ENCODE measurements at places on chromosomes 7 and 10.

DNA sequence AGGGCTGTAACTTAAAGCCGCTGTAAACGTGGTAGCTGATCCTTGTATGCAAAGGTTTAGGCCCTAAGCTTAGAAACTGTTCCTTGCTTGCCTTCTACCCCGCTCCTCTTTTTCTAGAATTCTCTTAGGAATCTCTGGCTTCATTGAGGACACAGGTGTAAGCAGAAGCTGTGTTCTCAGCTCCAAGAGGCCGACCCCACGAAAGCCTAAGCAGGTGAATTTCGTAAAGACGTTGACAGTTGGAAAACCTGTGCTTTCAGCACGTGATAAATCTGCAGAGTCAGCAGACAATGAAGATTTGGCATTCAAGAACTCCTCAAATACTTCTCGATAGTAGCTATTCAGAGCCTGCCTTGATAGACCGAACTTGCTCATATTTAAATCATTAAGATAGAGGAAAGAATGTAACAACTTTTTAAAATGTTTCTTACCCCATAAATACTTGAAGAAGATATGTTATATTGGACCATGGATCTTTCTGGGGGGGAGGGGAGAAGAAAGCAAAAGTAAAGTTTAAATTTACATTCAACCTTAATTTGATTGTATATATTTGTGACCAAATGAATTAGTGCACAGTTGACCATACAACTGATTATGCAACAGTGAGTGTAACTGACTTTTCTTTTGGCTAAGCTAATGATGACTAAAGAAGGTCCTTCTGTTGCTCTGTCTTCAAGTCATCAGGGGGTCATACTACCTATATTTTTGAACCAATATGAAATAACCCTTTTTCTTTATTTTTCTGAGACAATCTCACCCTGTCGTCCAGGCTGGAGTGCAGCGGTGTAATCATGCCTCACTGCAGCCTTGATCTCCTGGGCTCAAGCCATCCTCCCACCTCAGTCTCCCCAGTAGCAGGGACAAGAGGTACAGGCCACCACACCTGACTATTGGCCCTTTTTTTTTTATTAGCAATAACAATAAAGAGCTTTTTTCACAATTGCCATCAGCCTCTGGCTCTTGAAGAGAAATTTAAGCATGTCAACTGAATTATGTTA lies 1.2 kb upstream of the GDI2 start:
- DNase-seq = no peak

DNA sequence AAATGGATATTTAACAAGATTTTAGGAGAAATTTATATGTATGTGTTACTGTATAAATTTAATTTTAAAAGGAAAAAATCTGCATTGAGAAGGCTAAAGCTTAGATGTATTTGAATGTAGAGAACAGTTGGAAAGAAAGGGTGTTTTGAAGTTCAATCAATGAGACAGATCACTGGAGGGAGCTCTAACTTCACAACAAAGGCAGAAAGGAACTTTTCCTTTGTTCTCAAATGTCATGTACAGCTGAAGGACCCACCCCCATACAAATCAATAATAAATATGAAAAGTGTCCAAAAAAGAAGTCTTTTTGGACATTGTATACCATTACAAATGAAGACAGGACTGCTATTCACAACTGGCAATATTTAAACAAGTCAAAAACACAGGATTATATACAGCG lies 403.4 kb downstream of the DNAJB9 start:
- DNase-seq = no peak

GRCh38 chr10:52757773-52758172 lies 14.8 kb downstream of the MBL2 start:
- no peak for DNase-seq

DNA sequence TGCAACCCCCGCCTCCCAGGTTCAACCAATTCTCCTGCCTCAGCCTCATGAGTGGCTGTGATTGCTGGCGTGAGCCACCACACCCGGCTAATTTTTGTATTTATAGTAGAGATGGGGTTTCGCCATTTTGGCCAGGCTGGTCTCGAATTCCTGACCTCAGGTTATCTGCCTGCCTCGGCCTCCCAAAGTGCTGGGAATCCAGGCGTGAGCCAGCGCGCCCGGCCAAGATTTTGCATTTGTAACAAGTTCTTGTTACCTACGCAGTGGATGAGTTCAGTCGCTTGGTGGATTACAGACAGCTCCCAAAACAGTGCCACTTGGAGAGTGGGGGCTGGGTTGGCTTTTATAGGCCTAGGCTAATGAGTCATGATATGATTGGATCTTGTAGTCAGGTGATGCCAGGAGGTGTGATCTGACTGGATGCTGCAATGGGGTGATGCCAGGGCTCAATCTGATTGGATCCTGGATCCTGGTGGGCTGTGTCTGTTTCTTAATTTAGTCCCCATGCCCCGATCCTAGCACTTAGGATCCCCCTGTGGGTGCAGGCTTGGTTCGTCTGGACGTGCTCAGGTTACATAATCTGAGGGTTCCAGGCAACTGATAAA lies 20.3 kb downstream of the SBDS start:
- DNase-seq = no peak

DNA sequence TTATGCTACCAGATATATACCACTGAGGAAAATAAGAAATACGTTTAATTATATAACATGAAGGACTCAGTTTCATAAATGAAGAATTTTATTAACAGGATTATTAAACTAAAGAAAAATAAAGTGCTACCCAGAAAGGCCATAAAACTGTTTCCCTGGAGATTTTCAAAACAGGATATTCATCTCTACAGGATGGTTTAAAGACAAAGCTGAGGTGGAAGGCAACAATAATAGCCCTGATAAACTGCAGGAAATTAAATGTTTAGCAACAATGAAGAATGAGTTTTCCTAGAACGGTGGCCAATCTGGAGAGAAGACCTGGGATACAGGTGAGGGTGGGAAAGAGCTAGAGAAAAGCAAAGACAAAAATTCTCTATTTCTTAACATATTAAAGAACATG lies 11.9 kb downstream of the RHEB start:
- no peak for DNase-seq

- DNase-seq = no peak
Measured at GRCh38 chr7:2617325-2617905, 14.4 kb upstream of the TTYH3 start.

DNA sequence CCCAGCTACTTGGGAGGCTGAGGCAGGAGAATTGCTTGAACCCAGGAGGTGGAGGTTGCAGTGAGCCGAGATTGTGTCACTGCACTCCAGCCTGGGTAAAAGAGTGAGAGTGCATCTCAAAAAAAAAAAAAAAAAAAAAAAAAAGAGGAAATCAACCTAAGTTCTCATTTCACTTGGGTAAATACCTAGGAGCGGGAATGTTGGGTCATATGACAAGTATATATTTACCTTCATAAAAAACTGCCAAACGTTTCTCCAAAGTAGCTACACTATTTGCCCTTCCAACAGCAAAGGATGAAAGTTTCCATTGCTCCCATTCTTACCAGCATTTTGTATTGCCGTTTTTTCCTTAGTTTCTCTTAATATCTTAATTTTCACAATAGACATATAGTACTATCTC lies 9.8 kb downstream of the P4HA1 start:
- no peak for DNase-seq

DNA sequence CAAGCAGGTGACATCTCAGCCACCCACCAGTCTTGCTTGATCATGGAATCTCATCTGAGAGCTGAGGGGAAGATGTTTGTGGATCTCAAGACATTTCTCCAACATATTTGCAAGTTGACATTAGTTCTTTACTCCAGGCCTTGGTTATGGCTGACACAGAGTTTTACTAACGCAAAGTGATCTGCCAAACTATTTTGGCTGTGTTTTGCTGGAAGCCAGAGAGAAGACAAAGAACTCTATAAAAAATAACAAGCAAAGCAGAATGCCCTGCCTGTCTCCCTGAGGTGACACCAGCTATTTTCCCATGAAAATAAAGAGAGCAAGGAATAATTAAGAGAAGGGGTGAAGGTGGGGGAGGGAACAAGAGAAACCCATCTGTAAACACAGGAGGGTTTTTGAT lies 286.4 kb downstream of the WDR11 start:
- no peak for DNase-seq

DNA sequence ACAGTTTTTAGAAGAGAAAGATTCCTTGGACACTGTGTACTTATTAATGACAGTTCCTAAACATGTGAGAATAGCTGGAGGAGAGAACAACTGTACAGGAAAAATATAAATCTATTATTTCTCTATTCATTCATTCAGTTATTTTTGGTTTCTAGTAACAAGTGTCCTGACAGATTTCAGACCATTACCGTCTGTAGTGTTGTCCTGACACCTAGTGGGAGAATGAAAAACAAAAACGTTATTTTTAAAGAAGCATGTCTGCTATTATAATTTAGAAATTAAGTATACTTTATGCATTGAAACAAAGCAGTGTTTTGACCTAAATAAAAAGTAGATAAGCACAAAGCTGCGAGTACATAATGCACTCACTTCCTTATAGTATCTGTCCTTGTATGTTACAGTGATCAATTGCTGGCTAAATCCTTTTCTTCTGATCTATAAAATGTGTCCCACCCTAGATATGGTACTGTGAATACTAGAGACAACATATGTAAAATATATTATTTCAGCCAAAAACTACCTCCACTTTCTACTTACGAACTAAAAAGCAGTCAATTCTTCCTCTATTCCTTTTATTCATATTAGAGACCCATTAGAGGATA lies 575.6 kb downstream of the ARL4A start:
- DNase-seq = no peak

DNA sequence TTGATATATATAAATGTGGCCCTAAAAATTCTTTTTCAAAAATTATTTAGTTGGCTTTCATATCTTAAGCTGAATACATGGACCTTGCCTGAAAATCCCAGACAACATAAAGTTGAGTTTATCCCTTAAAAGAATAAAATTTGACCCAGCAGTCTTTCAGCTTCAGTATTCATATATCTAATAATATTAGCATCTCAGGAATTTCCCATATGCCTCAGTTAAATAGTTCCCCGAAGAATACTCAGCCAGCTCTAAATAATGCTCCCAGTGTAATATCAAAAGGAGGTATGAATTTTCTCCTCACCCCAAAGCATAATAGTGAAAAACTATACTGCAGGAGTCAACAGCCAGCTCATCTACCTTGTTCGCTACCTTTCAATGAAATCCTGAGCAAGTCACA lies 145.9 kb downstream of the CTNNA3 start:
- no peak for DNase-seq

GRCh38 chr7:6650521-6651011 lies 13.4 kb downstream of the ZNF316 start:
- DNase-seq = no peak

GRCh38 chr7:157513162-157513621 lies 176.4 kb downstream of the DNAJB6 start:
- no peak for DNase-seq
